ENCODE measurements at places on chromosomes 12 and 14. TPM values are rescaled to one million over a fixed set of nuclear protein-coding genes. Genes with fewer than 3 reads are reported as not detected.

Gene RERGL
- total RNA-seq: not detected

Gene GDF11
- 14.3 TPM for total RNA-seq

Gene SERPINA10
- total RNA-seq: not detected

Gene ASPG
- total RNA-seq: not detected

Gene STX2
- 23.3 TPM for total RNA-seq

Gene KRT73
- not detected for total RNA-seq

Gene COCH
- total RNA-seq: 0.45 TPM

Gene ATXN3
- total RNA-seq: 4.6 TPM

Gene ITPR2
- total RNA-seq: 5.0 TPM

Gene KRT3
- not detected for total RNA-seq

Gene TRAF3
- 8.9 TPM for total RNA-seq

Gene SERPINA3
- total RNA-seq: 2.1 TPM

Gene CLEC14A
- 6.2 TPM for total RNA-seq

Gene C12orf56
- total RNA-seq: not detected

Gene CFAP251
- 3.9 TPM for total RNA-seq

Gene GZMH
- not detected for total RNA-seq

Gene SDR9C7
- total RNA-seq: not detected

Gene PPFIA2
- total RNA-seq: 0.67 TPM

Gene NANOG
- total RNA-seq: not detected

Gene ANKS1B
- total RNA-seq: not detected

Gene TSHR
- total RNA-seq: not detected

Gene LALBA
- not detected for total RNA-seq

Gene ANKRD33
- total RNA-seq: not detected

Gene CCDC88C
- total RNA-seq: 0.67 TPM

Gene SDS
- not detected for total RNA-seq

Gene DPY19L2
- total RNA-seq: 2.5 TPM

Gene CCDC184
- 0.34 TPM for total RNA-seq

Data from bronchus fibroblast of lung (primary cell).